Central memory CD4-positive, alpha-beta T cell (primary cell): ENCODE measurements at places on chromosomes 12 and 14.
A peak's percentile ranks its signal among the peaks of the same experiment; 100 is the strongest.

GRCh38 chr12:20383612-20384011, 15.3 kb downstream of the PDE3A start:
- no peak for DNase-seq

GRCh38 chr12:109461049-109461845, 15.9 kb downstream of the KCTD10 start:
- DNase-seq = no peak

- no peak for DNase-seq
Observed at GRCh38 chr12:81968421-81968820, 209.3 kb upstream of the PPFIA2 start.

DNA sequence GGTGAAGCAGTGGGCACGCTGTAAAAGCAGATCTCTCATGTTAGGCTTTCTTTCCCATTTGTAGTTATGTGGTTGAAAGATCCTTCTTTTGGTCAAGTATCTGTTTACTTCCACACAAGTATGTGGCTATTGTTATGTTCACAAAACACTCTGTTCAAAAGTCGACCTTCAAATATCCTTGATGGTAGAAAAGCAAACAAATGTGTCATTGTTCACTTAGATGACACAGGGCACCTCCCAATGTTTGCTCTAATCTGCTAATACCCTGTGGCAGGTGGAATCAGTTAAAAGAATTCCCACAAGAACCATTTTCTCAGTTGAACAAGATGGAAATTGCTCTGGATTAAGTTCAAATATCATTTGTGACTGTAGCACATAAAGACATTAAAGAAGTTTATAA, 43.6 kb upstream of the NAA30 start:
- DNase-seq = no peak

- DNase-seq = no peak
Observed at GRCh38 chr12:12786351-12786705, 869 bp downstream of the APOLD1 start.

GRCh38 chr12:116533343-116534251, 25.6 kb upstream of the MAP1LC3B2 start:
- DNase-seq = peak; percentile 50
